ENCODE measurements at places on chromosomes 2 and 18. TPM values are rescaled to one million over a fixed set of nuclear protein-coding genes. Genes with fewer than 3 reads are reported as not detected.

ABCB11 gene
- 0.18 TPM for total RNA-seq

HSBP1L1 gene
- total RNA-seq, result 2.0 TPM

EVA1A gene
- total RNA-seq, result 116 TPM

TNS1 gene
- total RNA-seq, result 27.4 TPM

CFAP53 gene
- total RNA-seq, result 0.28 TPM

CTDSP1 gene
- total RNA-seq, result 66.9 TPM

REG3A gene
- total RNA-seq, result not detected

DSG1 gene
- total RNA-seq, result not detected

Measured in endothelial cell of coronary artery (primary cell).